ENCODE measurements at places on chromosomes 11 and 22.
A peak's percentile ranks its signal among the peaks of the same experiment; 100 is the strongest.

DNA sequence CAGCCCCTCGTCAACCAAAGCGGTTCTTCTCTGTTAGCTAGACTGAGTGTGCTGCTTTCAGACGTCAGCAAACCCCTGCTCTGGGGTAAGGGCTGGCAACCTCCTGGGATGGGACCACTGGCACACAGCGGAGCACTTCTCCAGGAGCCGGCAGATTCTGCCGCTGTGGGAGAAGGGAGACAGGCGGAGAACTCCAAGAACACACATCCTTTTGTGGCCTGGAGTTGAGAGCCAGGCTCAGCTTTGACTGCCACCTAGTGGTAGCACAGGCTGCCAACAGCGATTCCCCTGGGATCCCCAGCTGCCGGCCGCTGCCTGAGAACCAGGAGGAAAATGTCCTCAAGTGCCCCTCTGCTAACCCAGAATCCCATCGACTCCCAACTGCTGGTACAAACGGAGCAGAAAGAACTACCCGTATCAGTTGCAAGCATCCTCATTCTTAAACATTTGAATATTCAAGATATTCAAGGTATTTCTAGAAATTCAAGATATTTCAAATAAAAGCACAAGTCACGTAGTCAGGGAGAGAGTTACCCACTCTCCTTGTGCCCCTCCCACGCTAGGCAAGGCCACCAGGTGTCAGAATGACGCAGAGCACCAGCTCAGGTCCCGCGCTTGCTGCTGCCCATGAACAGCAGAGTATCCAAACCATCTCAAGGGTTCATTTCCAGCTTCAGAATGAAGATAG, 4.9 kb downstream of the LTO1 start:
- peak; percentile 90 for DNase-seq

GRCh38 chr11:68673306-68673945, 10.9 kb upstream of the GAL start:
- DNase-seq, result no peak

DNA sequence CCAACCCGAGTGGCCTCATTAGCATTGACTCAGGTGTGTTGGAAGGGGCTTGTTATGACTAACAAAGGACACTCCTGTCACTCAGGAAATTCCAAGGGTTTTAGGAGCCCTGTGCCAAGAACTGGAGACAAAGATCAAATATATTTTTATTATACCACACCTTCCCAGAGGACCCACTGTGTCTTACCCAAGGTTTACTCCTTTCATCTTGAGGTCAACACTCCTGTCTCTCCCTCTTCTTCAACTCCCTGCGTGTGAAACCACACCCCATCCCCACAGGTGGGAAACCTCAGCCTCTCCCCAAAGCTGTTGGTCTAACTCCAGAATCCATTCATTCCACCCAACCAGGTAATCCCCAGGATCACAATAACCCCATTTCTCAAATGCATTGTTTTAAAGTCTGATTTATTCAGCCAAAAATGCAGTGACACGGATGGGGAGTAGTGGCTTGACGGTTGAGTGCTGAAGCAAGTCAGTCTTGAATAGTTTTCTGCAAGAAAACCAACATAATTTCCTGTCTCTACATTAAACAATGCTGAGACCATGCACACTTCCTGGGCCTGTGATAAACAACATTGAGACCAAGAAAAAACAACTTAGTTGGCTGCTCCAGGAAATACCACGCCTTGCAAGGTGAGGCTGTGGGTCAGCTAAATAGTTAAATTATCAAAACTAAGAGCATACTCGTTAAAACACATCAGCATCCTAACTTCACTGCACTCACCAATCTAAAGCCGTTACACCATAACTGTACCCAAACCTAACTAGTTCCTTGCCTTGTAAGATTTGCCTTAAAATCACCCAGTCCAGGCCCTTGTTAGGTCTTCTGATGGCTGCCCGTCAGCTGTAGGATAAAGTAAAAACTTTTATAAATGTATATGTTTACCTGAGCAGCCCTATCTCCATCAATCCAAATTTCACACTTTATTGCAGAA, 38.5 kb upstream of the SPON1 start:
- DNase-seq, result no peak

GRCh38 chr11:17257196-17257595, 19.3 kb upstream of the NUCB2 start:
- DNase-seq, result peak; percentile 55

- no peak for DNase-seq
Measured at GRCh38 chr11:116835042-116835772, 2.2 kb downstream of the APOA1 start.

GRCh38 chr11:81253244-81253643, 1480.4 kb downstream of the FAM181B start:
- DNase-seq, result no peak

DNA sequence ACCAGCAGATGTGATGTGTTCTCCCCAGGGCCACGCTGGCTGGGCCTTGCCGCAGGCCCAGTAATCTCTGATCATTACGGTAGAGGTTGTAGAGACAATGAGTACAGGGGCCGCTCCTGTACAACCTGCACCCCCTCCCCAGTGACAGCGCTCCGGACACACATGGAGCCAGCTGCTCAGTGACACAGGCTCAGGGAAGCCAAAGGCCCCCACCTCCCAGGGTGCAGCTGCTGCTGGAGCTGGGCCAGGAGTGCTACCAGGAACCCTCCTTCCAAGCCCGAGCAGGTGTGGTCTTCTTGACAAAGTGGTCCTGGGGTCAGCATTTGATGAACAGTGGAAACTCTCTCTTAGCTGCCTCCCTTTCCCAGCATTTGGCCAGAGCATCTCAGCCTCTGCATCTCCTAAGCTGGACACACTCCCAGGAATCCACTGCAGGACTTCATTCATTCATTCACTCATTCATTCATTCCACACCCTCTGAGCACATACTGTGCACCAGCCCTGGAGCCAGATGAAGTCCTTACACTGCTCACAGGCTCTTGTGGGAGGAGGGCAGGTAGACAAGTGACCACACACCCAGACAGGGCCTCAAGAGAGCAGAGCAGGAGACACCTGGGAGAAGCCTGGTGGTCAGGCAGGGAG, 49.6 kb upstream of the MPEG1 start:
- DNase-seq, result no peak

DNA sequence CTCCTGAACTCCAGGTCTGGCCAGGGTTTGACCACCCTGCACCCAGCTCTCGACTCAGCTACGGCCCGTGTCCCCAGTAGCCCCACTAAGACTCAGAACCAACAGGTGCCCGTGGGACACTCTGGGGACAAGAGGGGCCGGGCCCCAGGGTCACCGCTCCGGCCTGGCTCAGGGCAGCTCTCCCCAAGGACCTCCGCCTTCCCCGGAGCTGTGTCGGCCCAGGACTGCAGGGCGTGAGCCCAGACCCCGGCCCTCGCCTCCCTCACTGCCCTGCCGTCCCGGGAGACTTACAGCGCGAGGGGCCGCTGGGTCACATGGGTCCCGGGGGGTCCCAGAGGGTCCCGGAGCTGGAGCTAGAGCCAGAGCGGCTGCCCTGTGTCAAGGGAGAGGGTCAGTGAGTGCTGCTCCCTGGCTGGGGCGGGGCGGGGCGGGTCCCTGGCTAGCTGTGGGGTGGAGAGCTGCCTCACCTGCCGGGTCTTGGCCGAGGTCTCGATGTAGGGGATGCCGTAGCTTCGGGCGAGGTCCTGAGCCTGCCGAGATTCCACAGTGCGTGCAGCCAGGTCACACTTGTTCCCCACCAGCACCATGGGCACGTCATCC, 2.3 kb downstream of the HRAS start:
- no peak for DNase-seq

DNA sequence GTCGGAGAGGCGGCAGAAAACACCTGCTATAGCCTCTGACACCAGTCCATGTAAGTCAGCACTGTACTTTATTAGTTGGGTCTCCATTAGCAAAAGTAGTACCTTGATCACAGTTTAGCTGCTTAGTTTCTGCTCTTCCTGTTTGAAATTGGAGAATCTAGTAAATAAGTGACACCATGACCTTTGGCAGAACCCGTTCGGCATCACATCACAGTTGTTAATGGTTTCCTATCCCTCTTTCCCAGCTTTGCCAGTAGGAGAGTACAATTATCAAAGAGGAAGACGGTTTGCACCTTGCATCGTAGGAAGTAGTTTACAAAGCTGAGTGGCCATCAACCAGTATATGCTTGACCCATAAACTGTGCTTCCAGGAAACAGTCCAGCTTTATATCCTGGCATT, 101.8 kb downstream of the TRIM44 start:
- no peak for DNase-seq

DNA sequence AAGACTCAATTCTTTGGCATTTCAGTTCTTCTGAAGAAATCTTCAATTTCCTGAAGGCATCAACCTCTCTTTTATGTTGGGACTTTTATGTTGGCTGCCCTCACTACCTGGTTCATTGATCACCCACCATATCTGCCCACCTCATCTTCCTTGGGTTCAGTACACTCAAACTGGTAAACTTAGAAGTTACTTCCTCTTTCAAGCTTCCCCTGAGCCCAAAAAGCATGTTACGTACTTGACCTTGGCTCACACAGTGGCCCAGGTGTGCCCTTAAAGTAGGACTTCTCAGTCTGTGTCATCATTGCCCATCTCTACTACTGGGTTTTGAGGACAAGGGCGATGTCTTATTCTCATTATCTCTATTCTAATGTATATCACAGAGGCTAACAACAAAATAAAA, 86.1 kb downstream of the GRIA4 start:
- no peak for DNase-seq

- no peak for DNase-seq
Measured at GRCh38 chr22:44925465-44926123, 84.2 kb downstream of the PHF21B start.

DNA sequence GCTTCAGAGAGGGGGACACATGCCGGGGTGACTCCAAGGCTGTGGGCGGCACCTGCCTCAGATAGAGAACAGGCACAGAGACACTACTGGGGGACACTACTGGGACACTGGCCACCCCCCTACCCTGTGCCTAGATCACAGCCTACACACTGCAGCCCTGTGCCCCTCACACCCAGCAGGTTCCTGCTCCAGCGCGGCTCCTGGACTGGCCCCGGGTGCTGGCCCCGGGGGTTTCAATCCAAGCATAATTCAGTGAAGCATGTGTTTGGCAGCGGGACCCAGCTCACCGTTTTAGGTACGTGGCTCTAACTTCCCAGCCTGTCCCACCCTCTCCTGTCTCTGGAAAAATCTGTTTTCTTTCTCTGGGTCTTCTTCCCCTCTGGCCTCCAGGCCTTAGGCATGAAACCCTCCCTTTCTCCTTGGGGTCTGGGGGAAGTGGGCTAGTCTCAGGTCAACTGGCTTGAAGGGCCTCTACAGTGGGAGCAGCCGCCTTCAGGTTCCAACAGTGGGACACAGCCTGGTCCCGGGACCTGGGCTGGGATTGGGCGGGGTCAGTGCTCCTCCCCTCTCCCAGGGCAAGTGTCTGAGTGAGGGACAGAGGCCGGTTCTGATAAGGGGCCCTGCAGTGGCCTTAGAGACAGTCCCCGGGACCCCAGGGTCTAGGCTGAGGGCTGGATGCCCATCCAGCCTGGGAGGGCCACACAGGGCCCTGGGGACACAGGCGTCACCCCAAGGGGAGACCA, 98.8 kb downstream of the CRYBB2 start:
- no peak for DNase-seq

GRCh38 chr22:48199667-48200066, 1437.2 kb downstream of the TBC1D22A start:
- DNase-seq, result no peak

DNA sequence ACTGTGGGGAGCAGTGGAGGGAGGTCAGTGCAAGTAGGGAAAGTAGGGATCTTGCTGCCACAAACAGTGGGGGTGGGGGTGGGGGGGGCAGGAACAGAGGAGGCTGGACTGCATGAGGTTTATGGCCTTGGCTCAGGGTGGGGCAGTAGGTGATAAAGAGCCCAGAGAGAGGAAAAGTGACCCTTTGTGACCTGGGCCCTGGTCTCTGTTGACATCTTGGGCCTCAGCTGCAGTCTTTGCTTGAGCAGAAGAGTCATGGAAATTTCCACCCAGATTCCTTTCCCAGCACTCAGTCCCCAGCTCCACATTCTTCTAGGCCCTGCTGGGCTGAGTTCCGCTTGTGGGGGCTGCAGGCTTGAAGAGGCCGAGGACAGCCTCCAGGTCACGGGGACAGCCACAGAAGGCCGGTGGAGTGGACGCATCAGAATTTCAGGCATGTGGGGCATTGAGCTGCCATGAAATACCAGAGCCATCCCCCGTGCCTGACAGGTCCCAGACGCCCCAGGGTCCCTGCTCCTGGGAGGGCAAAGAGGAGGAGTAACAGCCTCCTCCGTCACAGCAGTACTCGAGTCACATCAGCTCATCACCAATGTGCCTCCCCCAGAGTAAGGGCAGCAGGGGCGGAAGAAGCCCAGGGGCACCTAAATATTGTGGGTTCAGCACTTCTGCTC, 9.7 kb upstream of the MALAT1 start:
- no peak for DNase-seq

- no peak for DNase-seq
Measured at GRCh38 chr11:1129611-1130160, 28.1 kb upstream of the MUC5AC start.

DNA sequence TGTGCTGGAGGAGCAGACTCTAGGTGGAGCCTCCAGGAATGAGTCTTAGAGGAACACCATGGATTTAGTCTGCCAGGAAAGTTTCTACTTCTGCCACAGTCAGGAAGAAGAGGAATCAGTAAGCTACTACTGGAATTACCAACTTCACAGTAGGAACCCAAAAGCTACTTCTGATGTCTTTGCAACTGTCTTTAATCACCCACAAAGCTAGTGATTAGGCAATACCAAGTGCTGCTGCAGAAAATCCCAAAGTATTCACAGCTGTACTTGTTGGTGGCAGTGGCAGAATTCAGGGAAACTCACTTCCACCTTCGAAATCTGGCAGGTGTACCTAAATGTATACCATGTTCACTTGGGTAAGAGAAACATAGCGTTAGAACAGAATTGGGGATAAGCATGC, 264.5 kb upstream of the SORL1-AS1 start:
- DNase-seq, result no peak

GRCh38 chr11:33651555-33651954, 49.1 kb downstream of the C11orf91 start:
- DNase-seq, result no peak

GRCh38 chr22:38320605-38321402, 3.6 kb upstream of the CSNK1E start:
- no peak for DNase-seq

DNA sequence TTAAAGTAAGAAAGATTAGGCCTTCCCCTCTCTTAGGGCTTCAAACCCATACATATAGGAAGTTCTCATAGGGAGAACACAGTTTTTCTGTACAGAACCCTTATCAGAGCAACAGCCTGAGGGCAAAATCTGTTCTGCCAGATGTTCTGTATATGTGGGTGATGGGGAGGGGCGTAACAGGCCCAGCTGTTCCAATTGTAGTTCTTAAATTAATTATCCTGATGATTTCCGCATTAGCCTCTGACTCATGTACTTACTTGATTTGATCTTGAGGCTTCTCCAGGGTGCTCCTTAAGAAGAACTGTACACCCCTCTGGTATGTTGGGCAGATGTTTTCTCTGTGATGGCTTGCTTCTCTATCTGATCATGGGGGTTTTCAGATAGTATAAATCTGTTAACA, 123.1 kb upstream of the C11orf87 start:
- DNase-seq, result no peak

GRCh38 chr11:116838321-116839084, 1.1 kb upstream of the APOA1 start:
- DNase-seq, result no peak

- DNase-seq, result no peak
Measured at GRCh38 chr11:77140231-77140851, 12.3 kb downstream of the MYO7A start.

GRCh38 chr11:116511684-116512083, 261.1 kb downstream of the BUD13 start:
- no peak for DNase-seq

Measured in A549 (cell line).